ENCODE measurements at places on chromosomes 13 and 19. TPM values are rescaled to one million over a fixed set of nuclear protein-coding genes. Genes with fewer than 3 reads are reported as not detected.

ZIM2 gene
- total RNA-seq = not detected

ZNF564 gene
- total RNA-seq = 10.5 TPM

SLITRK6 gene
- total RNA-seq = not detected

SIGLEC11 gene
- total RNA-seq = not detected

SH2D3A gene
- 28.2 TPM for total RNA-seq

WDR88 gene
- not detected for total RNA-seq

C3 gene
- total RNA-seq = 1.2 TPM

CD320 gene
- 55.0 TPM for total RNA-seq

NRTN gene
- total RNA-seq = not detected

ZNF625 gene
- total RNA-seq = 5.2 TPM

ASPDH gene
- not detected for total RNA-seq

GJB6 gene
- 1.9 TPM for total RNA-seq

PALM3 gene
- not detected for total RNA-seq

ETFB gene
- 137 TPM for total RNA-seq

CCDC97 gene
- 36.1 TPM for total RNA-seq

FRY gene
- total RNA-seq = 1.4 TPM

MIA gene
- total RNA-seq = not detected

WDR87 gene
- not detected for total RNA-seq

UTP14C gene
- total RNA-seq = 10.5 TPM

ZNF222 gene
- 3.0 TPM for total RNA-seq

C1QTNF9B gene
- not detected for total RNA-seq

ATG4D gene
- total RNA-seq = 46.1 TPM

MBD3L2B gene
- not detected for total RNA-seq

PSG3 gene
- not detected for total RNA-seq

RGL3 gene
- total RNA-seq = not detected

B3GNT3 gene
- not detected for total RNA-seq

TTYH1 gene
- total RNA-seq = 1.3 TPM

Measured in activated CD8-positive, alpha-beta T cell treated with anti-CD3 and anti-CD28 coated beads, Interleukin-2, amount 10 ng/mL, durations not matched to agents 7 days and 5 days (primary cell).